ENCODE measurements at places on chromosomes 5 and 9.

DNA sequence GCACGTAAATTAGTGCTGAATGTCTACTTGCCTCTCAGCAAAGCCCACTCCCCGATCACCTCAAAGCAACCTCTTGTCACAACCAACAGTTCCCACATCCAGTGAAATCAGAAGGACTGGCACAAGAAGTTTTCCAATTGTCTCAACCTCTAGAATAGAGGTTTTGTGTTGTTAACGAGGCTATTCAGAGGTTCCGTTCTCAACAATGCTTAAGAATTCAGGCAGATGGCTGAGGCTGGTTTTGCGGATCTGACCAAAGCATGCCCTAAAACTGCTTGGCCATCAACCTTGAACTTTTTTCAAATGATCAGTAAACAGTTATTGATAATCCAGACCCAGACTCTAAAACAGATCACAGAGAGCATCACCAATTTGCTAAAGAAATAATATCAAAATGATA lies 52.9 kb downstream of the MAPKAP1 start:
- DNase-seq: no peak

DNA sequence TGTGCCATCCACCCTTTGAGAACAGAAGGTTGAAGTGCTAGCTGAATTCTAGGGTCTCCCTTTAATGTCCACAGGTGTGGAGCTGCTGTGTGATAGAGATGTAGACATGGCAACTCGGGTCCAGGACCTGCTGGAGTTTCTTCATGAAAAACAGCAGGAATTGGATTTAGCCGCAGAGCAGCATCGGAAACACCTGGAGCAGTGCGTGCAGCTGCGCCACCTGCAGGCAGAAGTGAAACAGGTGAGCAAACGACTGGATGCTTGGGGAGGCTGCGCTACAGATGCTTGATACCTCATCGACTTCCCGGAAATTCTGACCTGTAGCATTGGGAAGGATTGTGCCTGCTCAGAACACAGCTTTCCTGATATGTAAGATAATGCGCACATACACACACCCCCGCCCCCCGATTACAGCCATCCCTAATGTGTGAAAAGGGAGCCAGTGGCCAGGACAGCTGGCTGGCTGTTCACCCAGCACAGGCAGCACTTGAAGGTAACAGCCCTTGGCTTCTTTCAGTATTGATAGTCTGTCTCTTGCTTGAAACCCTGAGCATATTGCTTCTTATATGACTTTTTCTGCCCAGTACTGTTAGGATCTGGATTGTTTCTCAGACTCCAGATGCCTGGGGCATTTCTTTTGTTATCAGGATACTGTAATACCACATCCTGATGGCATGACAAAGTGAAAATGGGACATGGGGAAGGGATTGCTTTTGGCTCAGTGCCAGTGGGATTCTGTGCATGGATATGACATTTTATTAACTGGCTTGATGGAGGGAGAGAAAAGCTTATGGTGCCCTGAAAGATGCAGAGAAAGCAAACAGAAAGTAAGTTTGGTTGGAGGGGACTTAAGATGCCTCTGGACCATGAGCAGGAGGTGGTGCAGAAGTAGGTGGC lies 216.8 kb upstream of the OTULINL start:
- no peak for DNase-seq

DNA sequence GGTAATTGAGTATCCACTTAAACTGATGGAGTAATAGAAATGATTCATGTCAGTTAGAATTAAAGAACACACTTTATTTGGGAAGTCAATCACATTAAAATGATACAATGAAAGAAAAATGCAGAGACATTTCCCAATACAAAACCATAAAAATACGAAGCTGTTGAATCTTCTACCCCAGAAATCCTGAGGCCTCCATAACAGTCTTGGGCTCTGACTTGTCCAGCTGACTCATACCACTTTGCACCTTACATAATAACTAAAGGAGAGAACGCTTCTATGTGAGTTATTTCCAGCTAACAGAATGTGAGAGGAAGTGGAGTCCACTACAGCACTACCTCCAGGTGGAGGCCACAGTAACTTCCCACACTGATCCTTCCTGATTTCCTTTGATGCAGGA lies 305.0 kb downstream of the MRPS30 start:
- no peak for DNase-seq

DNA sequence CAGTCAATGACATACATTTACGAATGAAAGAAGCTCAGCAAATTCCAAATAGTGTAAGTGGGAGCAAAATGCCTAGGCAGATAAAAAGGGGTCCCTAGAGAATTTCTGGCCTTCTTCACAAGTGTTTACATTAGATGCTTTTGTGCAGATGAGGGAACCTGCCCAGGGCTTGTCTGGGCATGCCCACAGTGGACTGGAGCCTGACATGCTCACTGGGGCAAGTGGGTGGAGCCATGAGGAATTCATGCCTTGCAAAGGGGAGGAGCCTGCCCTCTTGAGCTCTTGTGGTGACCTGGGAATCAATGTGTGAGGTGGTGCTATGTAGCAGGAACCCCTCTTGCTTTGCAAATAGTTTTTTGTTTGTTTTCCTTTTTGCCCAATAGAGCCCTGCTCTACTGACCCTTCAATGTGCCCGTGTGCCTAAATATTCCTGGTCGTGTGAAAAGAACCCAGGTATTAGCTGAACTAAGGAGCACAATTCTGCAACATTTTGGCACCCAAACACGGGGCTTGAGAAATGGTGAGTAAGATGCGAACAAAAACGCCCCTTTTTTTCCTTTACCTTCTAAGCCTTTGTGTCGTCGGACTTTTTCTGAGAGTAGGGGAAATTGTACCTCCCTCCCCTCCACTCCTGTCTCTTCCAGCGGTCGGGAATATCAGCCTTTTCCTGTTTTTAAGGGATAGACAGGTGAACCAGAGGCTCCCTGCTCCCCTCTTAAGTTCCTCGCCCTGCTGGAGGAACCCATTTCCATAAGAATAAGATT lies 433.8 kb upstream of the CDH9 start:
- DNase-seq: no peak
